HFFc6 (cell line): ENCODE measurements at places on chromosomes 3 and 15.

GRCh38 chr15:74406992-74407705 is 26.6 kb downstream of the SEMA7A start:
- DNase-seq = peak; percentile 96

- no peak for DNase-seq
Measured at GRCh38 chr3:46406443-46406787, 451 bp downstream of the CCR5AS start.

DNA sequence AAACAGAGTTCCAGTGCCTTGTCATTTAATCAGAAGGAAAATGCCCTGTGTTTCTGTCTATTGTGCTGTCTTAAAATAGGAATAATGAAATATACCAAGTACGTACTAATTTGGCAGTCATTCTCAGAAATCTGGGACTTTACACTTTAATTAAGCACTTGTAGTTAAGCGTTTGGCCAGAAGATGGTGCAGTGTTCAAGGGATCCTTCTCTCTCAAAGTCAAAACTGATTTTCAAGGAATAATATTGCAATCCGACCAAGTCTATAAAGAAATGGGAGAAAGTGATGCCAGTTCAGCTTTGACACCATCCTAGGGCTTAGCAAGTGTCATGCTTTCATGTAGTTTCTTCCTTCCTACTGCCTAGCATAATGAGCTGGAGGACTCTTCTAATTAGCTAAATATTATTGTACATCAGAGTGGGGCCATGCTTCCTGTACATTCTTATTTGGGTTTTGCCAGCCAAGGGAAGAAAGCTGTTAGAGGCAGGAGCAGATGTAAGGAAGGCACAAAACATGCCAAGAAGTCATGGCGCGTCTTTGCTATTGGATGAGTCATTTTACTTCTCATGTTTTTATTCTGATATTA is 64.8 kb downstream of the SAMMSON start:
- DNase-seq = peak; percentile 11

DNA sequence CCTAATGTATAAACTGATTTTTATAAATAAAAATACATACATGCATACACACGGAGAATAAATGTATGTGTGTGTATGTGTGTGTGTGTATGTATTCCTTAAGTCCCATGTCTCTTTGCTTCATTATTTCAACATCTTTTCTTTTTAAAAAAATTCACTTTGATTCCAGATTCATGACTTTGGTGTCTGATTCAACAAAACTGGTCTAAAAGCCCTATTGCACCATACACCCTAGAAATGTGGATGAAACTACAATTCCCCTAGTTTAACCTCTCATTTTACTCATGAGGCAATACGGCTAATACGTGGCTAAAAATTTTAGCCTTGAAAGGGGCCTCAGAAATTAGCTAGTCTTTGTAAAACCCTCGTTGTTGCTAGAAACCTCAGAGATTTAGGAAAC is 228.1 kb downstream of the ADAMTS9 start:
- no peak for DNase-seq

- DNase-seq = no peak
Measured at GRCh38 chr3:71010726-71011455, 572.6 kb downstream of the FOXP1 start.

- DNase-seq = peak; percentile 52
Measured at GRCh38 chr3:105513886-105514285, 147.2 kb downstream of the ALCAM start.

DNA sequence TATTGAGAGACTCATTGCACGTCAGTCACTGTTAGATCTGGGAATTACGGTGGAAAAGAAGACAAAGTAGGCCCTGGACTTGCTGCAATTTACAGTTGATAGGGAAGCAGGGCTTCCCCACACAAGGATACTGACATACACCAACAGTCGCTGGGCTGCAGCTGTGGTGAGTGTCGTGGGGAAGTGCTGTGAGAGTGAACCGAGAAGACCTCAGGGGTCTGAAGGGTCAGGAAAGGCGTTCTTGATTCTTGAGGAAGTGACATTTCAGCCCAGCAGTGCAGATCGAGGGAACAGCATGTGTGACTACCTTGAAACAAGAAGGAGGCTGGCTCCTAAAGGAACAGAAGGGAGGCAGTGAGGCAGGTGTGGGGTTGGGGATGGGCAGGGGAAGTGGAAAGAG is 22.5 kb downstream of the MYZAP start:
- DNase-seq = no peak

DNA sequence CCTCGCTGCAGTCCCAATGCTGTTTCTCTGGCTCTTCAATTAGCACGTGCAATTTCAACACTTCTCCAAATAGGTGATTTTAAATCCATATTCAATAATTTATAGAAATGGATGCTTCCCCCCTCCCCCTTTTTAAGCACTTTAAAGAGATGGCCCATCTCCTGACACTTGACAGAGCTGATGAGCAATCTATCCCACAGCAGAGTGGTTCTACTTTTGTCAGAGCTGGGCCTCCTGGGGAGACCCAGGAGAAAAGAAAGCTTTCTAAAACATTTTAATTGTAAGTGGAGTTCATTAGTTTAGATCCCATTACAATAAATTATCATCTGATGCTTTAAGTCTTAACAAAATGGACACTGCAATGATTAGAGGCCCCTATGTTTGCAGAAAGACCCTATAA is 127.7 kb downstream of the SHQ1 start:
- DNase-seq = no peak

DNA sequence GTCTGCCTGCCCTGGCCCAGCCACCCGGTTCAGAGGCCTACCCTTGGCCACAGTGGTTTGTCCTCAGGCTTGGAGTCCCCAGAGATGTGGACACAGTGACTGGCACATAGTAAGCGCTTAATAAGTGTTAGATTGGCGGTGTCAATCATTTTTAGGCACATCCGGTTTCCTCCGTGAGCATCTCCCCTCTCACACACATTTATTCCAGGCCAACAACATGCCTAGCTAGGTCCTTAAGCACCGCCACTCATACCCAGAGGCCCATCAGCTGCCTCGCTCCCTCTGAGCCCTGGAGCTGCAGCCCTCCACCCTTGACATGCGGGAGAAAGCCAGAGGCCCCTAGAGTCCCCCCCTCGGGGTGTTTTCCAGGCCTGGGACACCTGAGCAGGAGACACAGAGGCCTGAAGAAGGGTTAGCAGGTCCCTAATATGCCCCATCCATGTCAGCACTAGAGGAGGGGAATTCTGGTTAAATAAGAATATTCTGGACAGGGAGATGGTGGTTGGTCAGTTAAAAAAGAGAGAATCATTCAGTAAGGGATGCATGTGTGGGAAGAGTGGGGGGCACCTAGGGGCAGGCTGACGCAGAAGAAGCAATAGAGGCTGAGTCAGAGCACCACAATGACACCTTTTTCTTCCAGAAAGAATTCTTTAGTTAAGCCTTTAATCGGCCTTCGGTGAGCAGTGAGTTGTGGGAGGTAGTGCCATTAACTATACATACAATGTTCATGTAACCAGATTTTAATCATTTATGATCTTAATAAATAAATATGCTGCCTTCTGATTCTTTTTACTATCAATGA is 22.3 kb downstream of the NR2F2 start:
- peak; percentile 47 for DNase-seq

- DNase-seq = no peak
Measured at GRCh38 chr15:75407083-75407482, 38.7 kb upstream of the MAN2C1 start.

DNA sequence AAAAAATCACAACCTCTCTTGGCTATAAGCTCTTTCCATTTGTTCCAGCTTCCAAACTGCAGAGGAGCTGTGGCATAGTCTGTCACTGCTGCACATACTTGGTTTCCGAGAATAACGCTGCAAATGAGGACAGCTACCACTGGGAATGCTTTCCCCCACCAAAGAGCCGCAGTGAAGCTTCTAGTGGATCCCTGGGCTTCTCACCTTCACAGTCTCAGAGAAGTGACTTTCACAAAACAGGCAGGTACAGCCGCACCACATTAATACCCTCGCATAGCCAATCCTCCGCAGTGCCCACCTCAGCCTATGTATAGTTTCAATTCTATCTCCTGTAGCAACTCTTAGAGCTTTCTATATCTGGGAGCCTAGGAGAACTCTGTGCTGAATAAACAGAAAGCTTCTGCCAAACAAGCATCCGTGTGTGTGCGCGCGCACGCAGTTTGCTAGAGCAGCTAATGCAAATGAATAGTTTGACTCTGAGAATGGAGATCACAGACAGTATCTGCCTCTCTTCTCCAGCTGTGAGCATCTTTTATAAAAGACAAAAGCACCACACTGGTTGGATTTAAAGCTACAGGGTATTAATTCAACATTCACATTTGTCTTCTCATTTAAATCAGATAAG is 81.9 kb upstream of the PLXND1 start:
- DNase-seq = no peak

GRCh38 chr3:127801731-127802313 is 20.5 kb downstream of the MGLL start:
- no peak for DNase-seq

GRCh38 chr15:48414015-48414414 is 82.8 kb downstream of the DUT start:
- peak; percentile 64 for DNase-seq

DNA sequence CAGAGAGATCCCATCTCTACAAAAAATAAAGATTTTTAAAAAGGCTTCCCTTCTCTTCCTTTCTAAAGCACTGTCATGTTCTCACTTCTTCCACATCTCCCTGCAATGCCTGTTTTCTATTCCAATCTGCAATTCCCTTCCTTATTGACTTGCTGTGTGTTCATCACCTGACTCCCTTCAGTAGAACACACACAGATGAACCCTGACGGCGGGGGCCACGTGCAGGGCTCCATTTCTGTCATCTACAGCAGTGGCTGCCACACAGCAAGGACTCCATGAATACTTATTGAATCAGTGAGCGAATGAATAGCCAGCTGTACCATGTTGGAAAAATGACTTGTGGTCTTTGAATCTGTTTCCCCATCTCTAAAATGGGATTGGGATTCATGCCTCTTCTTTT is 26.1 kb downstream of the BHLHE40 start:
- no peak for DNase-seq

DNA sequence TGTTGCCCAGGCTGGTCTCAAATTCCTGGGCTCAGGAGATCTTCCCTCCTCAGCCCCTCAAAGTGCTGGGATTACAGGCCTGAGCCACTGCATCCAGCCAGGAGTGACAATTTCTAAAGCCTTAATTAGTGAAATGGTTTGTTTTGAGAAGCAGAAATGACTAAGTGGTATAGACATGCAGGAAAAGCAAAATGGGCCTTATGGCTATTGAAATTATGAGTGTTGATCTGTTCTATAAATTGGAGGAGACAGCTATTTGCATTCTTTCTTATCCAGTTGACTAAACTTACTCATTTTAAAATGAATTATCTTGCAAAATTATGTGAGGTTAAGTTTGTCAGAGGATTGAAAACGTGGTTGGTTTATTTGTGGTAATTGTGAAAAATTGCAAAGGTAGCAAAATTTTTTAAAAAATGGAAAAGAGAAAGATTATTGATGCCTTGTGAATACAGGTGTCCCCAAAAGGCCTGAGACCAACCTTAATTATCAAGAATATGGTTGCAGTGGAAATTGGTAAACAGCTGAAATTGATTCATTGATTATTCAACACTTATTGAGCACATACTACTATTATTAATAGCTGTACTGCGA is 7.9 kb downstream of the RAP2B start:
- DNase-seq = peak; percentile 64

- DNase-seq = no peak
Measured at GRCh38 chr3:59341459-59341858, 291.6 kb upstream of the CFAP20DC start.

GRCh38 chr3:45597171-45597570 is 2.6 kb downstream of the LIMD1 start:
- DNase-seq = no peak

GRCh38 chr3:23329471-23330105 is 126.5 kb downstream of the UBE2E2 start:
- DNase-seq = no peak

DNA sequence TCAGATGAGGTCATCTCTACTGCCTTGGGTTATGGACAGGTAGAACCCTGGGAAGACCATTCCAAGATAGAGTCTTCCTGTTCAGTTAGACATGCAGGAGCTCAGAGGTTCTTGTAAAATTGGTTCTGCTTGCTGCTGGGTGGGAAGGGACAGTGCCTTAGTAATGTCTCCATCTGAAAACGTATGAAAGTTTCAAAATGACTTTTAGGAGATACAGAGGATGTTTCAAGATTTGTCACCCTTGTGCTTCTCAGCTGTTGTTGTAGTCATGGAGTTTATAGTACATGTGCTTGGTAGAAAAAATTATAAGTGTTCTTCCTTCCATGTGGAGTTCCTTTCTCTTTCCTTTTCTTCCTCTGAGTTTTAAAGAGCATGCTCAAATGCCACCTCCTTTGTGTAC is 885.2 kb upstream of the CFAP20DC start:
- DNase-seq = no peak

GRCh38 chr15:64897345-64897985 is 14.2 kb upstream of the ANKDD1A start:
- DNase-seq = peak; percentile 74

- peak; percentile 40 for DNase-seq
Measured at GRCh38 chr3:187318819-187319616, 27.5 kb upstream of the MASP1 start.

- DNase-seq = peak; percentile 59
Measured at GRCh38 chr3:30626443-30627180, 20.2 kb downstream of the TGFBR2 start.

DNA sequence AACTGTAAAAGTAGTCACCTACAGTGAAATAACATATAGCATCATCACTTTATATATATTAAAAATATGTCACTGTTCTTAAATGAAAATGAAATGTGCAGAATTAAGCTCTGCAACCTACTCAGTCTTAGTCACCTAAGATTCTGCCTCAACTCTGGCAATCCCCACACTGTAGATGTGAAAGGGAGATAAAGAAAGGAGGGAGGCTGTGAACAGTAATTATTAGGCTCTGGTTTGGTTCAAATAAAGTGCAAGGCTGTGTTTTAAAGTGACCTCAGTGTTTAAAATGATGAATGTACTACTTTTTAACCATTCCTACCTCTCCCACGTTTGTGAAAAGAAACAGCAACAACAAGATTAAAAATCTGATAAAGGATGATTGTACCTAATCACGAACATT is 72.2 kb downstream of the ATP8B4 start:
- peak; percentile 28 for DNase-seq

GRCh38 chr15:27824841-27825422 is 274.2 kb downstream of the OCA2 start:
- no peak for DNase-seq

GRCh38 chr3:155870133-155870944 is at the start of gene GMPS:
TSS of gene GMPS (plus strand) at chr3:155870650. CDS start at chr3:155870871, 221 bp downstream.
- peak; percentile 88 for DNase-seq
